Activated naive CD4-positive, alpha-beta T cell (primary cell): ENCODE measurements at places on chromosomes 4 and X.

- no peak for DNase-seq
Observed at GRCh38 chrX:149248073-149248625, 257.0 kb downstream of the IDS start.

GRCh38 chrX:136711147-136711546 is 63.2 kb downstream of the CD40LG start:
- DNase-seq: no peak

GRCh38 chr4:187393531-187394344 is 601.8 kb upstream of the ZFP42 start:
- DNase-seq: no peak

DNA sequence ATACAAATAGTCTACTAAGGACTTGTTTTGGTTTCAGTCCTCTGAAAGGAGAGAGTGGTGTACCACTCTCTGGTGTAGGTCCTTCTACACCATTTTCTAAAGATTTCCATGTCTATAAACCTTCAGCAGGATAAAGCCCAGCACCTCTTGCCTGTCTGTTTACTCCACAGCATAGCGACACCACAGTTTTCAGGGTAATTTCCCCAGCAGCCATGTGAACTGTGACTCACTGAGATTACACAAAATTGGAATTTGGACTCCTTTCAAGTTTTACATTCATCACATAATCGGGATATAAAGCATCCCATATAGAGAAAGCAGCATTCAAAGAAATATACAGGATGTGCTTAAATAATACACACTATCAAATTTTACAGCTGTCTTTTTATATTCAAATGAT is 229.6 kb downstream of the PRDM5 start:
- DNase-seq: no peak

DNA sequence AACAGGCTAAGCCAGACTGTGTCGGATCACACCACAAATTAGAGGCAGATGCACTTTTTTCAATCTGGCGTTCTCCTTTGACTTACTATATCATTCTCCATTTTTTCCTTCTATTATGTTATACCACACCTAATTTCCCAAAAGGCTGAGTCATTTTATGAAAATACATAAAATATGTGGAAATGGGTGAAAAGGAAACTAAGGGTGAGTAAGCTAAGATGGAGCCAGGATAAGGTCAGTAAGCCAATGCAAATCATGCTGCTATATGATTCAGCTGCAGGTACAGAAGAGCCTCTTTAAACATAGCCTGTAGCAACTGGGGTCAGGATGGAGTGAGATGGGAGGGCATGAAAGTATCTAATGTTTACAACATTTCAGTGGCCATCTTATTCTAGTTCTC is 94.0 kb upstream of the TEX13A start:
- DNase-seq: no peak

GRCh38 chrX:25527596-25527995 is 511.8 kb upstream of the ARX start:
- DNase-seq: no peak

- no peak for DNase-seq
Observed at GRCh38 chr4:81789741-81790399, 318.2 kb upstream of the RASGEF1B start.

GRCh38 chrX:2618516-2618915 is 72.6 kb upstream of the CD99 start:
- DNase-seq: no peak

DNA sequence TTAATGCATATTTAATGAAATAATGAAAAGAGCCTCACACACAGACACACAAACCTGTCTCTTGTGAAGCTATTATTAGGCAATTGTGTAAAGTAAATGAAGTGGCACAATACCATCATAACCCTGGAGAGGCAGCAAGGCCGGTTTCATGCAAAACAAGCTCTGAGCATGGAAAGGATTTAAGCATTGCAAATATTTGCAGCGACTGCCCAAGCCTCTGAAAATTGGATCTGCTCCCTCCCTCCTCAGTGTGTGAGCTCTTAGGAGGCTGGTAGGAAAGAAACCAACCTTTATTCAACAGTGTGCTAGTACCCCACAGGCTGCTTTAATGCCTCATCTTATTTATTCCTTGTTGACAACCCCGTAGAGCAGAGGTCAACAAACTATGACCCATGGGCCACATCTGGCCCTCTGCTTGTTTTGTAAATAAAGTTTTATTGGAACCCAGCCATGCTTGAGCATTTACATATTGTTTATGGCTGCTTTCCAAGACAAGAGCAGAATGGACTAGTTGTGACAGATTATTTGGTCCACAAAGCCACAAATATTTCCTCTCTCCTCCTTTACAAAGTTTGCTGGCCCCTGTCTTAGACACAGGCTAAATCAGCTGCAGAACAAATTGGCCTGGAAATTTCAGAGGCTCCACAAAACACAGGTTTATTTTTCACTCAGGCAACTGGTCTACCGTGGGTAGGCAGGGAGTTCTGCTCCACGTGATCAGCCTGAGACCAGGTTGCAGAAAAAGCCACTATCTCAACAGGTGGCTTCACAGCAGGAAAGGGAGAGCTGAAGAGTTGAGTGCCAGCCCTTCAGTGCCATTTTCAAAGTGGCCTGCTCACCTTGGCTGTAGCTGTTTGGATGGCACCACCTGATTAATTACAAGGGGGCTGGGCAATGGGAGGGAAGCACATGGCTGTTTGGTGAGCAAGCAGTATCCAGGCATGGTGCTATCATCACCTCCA is 16.8 kb downstream of the RS1 start:
- no peak for DNase-seq

GRCh38 chrX:21412883-21413282 is 38.7 kb downstream of the CNKSR2 start:
- DNase-seq: no peak

DNA sequence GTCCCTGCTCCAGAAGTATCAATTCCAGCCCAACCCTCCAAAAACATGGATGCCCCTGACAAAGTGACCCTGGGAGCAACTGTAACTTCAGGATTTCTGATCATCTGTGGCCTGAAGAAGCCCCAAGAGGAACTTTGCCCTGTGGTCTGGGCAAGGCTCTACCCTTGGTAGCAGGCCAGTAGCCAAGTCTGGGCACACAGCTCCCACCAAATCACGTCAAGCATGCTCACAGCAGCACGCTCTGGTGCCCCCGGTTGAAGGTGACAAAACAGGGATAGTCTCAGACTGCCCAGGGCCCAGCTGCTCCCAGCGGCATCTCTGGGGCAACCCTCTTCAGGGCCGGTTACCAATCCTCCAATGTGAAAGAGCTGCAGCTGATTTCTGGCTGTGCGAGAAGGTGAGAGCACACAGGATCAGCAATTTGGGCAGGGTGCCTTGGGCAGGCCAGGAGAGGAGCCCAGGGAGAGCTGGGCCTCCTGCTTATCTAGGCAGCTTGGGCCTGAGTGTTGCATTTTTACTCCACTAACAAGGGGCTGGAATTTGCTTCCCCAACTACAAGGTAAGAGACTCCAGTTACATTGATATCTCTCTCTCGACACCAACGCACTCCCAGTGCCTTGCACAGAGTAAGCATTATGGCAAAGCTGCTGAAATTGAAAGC is 418.1 kb downstream of the BCOR start:
- no peak for DNase-seq

DNA sequence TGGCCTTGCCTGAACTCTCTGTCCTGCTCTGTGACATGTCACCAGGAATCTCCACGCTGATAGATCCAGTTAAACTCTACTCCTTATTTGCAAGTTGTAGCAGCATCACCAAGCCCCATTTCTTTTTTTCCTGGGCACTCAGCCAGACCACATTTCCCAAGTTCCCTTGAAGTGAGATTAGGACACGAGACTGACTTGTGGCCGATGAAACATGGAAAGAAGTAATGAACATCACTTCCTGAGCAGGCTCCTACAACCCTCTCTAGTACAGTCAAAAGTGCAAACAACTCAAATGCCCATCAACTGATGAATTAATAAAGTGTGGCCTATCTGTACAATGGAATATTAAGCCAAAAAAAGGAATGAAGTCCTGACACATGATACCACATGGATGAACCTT is 74.6 kb downstream of the MAP3K15 start:
- DNase-seq: no peak

DNA sequence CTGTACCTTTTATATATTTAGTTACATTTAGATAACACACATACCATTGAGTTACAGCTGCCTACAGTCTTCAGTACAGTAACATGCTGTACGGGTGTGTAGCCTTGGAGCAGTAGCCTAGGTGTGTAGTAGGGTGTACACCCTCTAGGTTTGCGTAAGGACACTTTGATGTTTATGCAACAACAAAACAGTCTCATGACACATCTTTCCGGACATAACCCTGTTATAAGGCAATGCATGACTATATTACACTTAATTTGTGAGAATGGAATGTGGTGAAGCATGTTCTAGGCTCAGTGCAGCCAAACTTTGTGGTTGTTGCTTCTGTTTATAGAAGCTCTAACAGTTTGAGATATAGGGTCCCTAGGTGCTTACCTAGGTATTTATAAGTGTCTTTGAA is 65.4 kb downstream of the SPRY1 start:
- DNase-seq: no peak

DNA sequence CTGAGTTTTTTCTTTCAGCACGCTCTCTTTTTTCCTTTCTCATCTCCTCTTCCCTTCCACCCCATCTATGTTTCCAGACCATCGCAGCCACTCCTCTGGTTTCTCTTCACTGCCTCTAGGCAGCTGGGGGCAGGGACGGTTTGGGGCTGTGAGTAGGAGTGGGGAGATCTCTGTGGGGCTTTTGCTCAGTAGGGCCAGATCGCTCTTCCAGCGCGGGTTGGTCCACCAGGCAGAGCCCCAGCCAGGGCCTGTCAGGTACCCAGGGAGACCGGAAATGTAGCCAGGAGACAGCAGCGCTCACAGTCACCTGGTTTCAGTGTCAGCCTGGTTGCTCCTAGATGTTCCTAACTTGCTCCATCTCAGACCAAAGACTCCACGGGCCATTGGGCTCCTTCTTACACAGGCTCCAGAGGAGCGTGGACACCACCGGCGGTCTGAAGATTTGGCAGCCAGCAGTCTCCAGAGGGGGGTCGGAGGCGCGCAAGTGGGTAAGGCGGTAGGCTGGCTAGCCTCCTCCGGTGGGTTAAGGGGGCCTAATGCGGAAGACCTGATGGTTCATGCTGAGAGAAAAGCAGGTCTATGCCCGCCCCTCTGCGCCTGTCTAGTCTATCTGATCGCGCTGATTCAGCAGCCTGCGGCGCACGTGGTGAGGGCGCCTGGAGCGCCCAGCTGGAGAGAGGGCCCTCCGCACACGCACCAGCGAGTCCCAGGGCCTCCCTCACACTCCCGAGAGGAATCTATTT is 1.8 kb downstream of the FGF5 start:
- DNase-seq: no peak

- DNase-seq: no peak
Observed at GRCh38 chrX:105527759-105528158, 294.6 kb upstream of the NRK start.

DNA sequence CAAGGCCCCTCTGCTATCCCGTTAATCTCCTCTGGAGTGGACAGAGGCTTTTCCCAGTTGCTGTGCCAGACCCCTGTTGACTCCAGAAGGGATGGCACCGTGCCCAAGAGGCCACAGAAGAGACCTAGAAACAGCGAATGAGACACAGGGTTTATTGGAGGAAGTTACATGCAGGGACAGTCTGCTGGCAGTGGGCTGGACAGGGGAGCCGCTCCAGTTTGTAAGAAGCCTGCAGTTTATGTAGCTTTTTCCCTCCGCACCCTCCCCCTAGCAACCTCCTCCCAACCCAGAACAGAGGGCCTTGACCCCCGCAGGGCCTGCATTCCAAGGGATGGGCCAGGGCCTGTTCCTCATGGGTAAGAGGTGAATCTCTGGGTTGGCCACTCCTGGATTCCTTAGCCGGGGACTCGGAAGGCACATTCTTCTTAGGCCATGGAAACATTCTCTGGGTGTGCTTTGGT is 216.8 kb upstream of the PSAPL1 start:
- DNase-seq: no peak

GRCh38 chrX:110748256-110748806 is 47.3 kb downstream of the CHRDL1 start:
- no peak for DNase-seq

DNA sequence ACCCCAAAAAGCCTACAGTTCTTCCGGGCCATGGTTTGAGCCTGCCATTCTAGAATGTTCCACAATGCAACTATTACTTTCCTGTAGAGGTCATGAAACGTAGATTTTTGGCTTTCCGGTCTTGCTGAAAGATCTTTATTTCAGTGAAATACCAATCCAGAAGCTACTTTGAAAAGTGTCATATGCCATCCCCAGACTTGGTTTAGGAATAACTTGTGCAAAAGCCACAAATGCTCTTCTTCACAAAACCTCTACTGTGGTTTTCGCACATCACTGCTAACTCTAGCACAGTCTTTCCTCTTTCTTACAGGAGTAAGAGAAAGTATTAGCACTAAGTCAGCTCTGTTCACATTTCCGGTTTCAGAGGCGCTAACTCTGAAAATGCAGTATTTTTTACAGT is 12.7 kb upstream of the CD40LG start:
- no peak for DNase-seq

- DNase-seq: no peak
Observed at GRCh38 chr4:150769248-150769647, 187.3 kb downstream of the MAB21L2 start.
